ENCODE measurements at places on chromosomes 5 and 9.

DNA sequence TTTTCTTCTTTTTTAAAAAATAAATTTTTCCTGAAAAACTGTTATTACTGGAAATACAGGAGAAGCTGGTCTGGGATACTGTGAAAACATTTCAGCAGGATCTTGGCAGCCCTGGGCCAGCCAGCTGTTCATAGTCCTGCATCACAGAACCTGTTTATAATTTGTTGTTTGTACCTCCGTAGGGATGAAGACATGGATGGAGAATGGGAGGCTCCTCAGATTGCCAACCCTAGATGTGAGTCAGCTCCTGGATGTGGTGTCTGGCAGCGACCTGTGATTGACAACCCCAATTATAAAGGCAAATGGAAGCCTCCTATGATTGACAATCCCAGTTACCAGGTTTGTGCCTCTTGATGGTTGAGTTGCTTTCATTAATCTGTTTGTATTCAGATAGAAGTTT, 12.4 kb upstream of the MAML1 start:
- DNase-seq, result no peak

DNA sequence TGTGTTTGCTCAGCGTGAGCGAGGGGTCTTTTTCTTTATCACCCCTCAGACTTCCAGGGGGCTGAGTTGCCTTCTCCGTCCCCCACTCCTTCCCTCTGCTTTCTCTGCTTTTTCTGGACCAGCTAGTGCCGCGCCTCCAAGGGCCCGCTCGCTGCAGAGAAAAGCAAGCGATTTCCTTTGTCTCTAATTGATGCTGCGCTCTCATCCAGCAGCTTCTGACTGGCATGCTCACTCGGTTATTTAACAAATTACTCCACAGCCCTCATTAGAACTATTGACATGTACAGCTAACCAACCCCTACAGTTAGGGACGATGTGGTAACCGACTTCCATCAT, 288.0 kb downstream of the ELAVL2 start:
- DNase-seq, result no peak

- DNase-seq, result no peak
Measured at GRCh38 chr5:35016174-35017051, 31.3 kb downstream of the AGXT2 start.

DNA sequence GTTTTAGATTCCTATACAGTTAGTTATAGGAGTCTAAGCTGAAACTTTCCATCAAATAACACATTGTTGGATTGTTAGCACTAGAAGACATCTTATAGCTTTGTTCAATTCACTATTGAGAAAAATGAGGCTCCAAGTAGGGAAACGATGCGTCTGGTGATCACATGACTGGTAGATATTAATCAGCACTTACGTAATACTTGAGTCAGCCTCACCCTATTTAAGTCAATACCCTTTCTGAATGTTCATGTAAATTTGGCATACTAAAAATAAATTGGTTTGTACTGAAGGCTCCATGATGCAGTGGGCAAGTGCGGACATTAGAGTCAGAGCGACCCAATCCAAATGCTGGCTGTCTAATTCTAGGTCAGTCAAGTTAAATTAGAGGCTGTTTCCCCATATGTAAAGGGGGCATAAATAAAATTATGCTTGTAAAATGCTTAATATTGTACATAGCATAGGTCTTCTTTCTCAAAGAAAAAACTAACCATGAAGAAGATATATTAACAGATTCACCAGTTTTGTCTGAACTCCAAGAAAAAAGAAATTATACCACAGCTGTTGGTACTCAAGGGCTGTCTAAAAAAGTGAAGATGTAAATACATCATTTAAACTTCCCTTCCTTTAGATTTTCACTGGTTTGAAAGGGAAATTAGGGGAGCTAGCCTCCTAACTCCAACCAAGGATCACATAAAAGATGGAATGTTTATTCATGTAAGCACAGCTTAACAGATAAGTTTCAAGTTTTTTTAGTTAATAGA, 406.6 kb upstream of the TLE4 start:
- DNase-seq, result no peak

DNA sequence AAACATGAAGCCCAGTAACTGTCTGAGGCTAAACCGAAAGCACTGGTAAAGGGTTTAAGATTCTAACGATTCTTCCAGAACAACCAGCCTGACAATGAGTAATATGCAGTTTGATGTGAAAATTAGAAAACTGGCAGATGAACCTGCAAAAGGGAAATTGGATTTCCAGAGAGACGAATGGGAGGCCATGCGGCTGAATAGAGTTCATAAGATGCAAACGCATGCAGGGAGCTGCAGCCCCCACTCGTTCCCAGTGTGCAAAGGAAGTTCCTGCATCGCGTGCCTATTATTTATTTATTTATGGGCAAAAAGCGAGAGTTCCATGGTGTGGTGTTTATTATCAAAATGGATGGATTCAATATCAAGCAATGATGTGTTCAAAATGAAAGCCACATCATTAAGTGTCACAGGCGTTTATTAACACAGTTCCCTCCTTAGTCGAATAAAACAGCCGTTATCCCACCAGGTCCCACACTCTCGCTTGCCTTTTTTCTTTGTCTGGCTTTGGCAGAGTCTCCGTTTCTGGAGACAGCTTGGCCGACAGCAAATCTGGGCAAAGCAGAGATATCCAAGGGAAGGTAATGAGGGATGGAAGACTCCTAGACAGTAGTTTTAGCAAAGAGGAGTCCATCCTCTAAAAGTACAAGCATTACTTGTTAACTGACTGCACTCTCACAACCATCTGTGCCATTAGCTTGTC, 451.4 kb downstream of the KDM4C start:
- DNase-seq, result no peak

DNA sequence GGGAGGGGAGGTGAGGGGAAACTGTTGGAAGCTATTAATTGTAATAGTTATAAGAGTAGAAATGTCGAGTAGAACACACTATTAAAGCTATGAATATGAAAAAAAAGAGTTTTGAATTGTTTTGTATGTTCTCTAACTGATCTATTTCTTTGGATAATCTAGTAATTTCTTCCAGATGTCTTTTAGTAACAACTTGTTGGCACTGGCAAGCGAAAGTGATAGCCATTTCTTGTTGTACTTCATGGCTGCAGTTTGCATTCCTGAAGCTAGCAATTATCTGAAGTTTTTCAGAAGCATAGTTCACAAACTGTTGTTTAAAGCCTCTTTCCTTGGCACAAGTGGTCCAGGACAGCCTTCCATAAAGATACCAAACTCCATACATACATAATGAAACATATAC, 49.4 kb upstream of the SPATA31C2 start:
- no peak for DNase-seq

- DNase-seq, result no peak
Measured at GRCh38 chr9:135884328-135885035, 22.9 kb downstream of the CAMSAP1 start.

- no peak for DNase-seq
Measured at GRCh38 chr5:171549274-171549673, 129.8 kb downstream of the FGF18 start.

DNA sequence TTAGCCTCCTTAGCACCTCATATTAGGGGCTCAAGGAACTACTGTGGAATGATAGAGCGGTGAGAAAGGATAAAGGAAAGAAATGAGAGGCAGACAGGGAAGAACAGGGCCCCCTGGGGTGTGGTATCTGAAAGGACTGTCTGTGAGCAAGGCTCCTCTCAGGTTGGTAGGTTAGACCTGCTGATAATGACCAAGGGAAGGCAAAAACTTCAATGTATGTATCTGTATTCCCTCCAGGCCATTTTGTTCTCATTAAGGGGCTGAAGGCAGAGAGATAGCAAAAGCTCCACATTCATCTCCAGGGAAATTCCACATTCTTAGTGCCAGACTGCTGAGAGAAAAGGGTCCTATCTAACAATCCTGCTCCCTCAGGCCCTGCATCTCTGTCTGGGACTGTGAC, 28.6 kb downstream of the TRIM32 start:
- DNase-seq, result no peak

- DNase-seq, result no peak
Measured at GRCh38 chr5:41370482-41370881, 139.9 kb downstream of the PLCXD3 start.

- DNase-seq, result no peak
Measured at GRCh38 chr5:89929173-89929572, 480.4 kb downstream of the CETN3 start.

- no peak for DNase-seq
Measured at GRCh38 chr9:130193103-130193502, 20.9 kb downstream of the NCS1 start.

GRCh38 chr5:97420646-97421045, 237.6 kb upstream of the RIOK2 start:
- DNase-seq, result no peak

DNA sequence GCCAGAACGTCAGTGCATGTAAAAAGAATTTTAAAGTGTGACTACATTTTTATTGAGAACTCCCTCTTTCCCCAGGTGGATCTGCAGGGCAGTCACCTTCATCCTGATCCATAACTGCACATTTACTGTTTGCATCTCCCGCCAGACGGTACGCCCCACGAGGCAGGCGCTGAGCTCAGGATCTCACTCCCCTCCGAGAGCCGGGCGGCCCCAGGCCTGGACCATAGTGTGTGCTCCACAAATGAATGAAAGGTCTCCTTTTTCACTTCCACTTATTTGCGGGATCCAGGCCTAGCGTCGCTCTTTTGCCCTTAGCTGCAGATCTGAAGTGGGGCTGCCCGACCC, 378 bp downstream of the DROSHA start:
- DNase-seq, result no peak

GRCh38 chr5:9380109-9380508, 165.8 kb downstream of the SEMA5A start:
- no peak for DNase-seq

GRCh38 chr5:16883176-16883575, 52.9 kb downstream of the MYO10 start:
- no peak for DNase-seq

DNA sequence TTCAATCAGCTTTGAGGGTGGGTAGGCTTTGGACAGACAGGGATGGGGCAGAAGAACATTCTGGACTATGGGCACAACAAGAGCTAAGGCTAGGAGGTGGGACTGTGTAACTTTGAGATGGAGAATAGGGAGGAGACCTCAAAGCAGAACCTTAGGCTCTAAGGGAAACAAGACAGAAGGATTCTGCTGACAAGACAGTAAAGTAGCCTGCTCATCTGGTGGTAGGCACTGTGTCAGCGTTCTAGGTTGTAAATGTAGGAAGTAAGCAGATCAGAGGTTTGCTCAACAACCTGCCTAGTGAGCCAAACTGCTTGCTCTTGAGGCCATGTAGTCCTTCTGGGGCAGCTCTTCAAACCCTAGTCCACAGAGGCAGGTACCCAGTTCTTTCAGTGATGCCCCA, 15.0 kb upstream of the IL12B start:
- DNase-seq, result no peak

- no peak for DNase-seq
Measured at GRCh38 chr5:31244921-31245320, 51.4 kb downstream of the CDH6 start.

DNA sequence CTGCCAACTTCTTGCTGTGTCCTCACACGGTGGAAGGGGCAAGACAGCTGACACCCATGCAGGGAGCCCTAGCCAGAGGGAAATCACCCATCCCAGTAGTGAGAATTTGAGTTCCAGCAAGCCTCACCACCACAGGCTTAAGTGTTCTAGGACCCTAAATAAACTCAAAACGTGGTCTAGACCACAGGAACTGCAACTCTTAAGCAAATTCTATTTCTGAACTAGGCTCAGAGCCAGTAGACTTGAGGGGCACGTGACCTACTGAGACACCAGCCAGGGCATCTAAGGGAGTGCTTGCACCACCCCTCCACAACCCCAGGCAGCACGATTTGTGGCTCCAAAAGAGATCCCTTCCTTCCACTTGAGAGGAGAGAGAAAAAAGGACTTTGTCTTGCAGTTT, 96.0 kb upstream of the PHF24 start:
- DNase-seq, result no peak

DNA sequence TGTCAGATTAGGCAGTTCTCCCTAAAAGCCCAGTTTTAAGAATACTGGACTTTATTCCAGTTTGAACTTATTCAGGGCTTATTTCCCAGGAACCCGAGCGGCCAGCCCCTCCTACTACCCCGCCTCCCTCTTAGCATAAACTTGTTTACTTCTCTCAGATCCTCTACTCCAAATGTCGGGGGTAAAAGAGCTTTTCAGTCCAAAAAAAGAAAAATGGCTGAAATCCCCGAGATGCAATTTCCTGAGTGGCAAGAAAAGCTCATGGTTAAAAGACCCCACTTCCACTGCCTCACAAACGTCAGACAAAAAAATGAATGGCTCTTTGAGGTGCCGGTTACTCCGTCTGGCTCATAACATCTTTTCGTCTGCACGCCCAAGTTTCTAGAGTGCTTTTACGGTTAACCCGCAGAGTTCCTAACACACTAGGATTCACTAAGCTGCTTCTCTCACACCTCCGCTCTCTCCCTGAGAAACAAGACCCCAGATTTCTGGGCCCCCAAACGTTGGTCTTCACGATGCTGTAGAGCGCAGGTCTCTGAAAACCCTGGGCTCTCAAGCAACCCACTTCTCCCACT, 402 bp downstream of the BRD8 start:
- DNase-seq, result no peak

DNA sequence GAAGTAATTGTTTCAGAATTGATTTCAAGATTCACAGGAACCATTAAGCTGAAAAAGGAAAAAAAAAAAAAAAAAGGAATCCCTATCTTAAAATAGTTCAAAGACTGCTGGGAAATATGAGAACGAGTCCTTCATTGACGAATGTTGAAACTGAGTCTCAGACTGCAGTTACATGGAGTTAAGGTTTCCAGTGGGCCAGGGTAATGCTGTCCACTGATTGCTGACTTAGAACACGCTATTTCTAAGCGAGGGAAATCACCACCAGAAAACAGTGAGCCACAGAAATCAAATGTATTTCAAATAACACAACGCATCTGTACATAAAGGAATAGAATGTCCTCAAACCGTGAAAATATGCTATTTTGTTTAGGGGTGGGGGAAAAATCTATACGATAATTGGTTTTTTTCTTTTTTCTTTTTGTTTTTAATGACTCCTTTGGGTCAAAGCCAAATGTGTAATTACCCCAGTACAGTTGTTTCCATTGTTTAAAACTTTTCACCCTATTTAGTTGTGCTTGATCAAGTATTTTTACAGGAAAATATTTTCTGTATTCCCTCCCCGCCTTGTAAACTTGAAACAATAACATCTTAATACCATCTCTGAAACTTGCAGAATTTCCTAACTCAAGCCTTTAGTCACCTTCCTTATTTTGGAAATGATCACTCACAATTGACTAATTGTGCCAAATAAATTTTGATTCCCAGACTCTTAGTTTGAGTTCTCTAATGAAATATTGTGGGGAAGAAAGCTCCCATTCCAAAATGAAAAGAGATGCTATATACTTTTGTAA, 208.3 kb downstream of the MCTP1 start:
- no peak for DNase-seq

DNA sequence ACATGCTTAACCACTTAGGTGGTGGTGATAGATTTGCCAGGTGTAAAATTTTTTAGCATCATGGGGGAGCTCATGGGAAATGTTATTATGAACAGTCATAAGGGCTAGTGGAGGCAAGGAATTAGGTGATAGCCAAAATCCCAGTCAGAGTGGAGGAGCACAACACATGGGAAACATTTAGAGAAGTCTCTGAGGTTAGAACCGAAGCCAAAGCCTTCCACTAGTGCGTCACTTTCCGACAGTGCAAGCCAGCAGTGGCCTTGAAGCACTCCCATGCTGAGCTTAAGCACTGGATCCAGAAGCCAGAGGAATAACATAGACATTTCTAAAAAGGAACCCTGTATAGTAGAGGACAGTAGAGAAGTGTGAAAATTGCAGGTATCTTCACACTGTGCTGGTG, 101.5 kb upstream of the SNX2 start:
- no peak for DNase-seq

Data from stimulated activated CD4-positive, alpha-beta T cell treated with anti-CD3 and anti-CD28 coated beads, Interleukin-1b, Interleukin-23, amount 100 ng/mL, for 1 hour (primary cell).